COR-L47 (cell line): ENCODE measurements at places on chromosomes 16 and 17.

DNA sequence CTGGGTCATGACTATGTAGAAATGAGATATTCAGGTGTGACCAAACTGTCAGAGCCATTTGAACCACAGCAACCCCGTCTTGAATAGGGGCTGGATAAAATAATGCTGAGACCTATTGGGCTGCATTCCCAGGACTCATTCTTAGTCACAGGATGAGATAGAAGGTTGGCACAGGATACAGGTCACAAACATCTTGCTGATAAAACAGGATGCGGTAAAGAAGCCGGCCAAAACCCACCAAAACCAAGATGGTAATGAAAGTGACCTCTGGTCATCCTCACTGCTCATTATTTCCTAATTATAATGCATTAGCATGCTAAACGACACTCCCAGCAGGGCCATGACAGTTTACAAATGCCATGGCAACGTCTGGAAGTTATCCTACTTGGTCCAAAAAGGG lies 545.5 kb downstream of the TMEM114 start:
- no peak for DNase-seq

DNA sequence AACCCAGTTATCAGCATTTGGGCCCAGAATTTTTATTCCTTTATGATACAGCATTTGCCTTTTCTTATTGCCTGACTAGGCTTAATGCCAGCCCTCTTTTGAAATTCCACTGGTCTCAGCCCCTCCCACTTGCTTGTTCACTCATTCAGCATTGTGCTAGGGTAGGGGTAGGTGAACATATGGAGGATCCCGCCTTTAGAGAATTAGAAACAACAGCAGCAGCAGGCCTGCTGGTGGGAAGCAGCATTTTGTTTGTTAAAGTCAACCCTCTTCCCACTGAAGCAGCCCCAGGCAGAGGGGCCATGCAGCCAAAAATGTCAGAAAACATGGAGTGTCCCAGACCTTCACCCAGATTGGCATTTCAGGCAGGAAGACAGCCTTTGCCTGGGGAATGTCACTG lies 1355.2 kb downstream of the CDH8 start:
- no peak for DNase-seq

DNA sequence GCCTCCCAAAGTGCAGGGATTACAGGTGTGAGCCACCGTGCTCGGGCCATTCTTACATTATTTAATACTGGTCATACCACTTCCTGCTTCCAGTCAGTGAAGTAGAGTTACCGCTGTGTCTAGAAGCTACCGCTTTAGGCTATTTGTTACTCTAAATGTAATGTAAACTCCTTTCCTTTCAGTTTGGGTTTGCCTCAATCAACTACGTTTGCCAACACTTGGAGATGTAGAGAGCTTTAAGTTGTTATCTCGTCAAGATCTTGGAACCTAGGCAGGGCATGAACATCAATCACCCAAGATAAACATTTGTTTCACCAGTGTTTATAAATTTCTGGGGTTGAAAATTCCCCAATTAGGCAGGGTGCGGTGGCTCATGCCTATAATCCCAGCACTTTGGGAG lies 275.9 kb downstream of the STX8 start:
- DNase-seq = no peak

GRCh38 chr17:81121841-81122733 lies 43.2 kb upstream of the PVALEF start:
- DNase-seq = no peak

DNA sequence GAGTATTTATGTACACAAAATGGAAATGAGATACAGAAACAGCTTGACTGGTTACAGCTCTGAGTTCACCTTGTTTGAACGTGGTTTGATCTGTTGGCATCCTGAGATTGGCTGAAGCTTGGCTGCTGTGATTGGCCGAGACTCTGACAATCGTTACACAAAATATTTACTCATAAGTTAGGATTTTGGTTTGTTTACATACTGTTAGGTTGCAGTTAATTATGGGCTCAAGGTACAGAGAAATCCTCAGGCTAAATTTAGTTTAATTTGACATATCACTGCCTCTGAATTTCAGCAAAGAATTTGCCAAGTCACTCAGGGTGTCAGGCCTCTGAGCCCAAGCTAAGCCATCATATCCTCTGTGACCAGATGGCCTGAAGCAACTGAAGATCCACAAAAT lies 227.3 kb downstream of the COPRS start:
- no peak for DNase-seq

DNA sequence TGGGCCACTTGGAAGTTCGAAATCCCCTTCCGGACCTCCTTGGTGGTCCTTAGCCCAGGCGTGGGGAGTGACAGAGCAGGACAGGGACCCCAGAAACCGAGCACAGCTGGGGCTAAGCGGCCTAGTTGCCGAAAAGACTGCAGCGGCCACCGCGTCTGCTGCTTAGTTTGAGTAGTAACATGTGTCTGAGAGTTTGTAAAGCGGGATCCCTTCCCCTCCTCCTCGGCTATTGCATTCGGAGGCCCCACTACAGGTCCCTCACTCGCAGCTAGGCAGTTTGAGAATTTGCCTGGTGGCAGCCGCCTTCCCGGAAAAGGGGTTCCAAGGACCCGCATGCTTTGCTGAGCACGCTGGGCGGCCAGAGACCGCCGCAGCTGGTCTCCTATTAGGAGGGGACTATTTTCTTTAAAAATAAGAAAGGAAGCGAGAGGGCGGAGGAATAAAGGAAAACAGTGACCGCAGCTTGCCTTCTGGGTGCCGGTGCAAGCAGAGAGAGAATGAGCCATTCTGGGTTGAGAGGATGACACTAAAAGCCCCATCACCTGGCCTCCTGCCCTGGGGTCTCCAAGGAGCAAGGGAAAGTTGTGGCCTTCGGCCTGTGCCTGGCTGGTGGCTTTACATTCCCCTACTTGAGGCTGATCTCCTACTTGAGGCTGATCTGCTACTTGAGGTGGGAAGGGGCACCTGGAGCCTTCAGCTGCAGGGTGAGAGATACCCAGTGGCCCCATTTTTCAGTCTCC lies 1.1 kb upstream of the HOXB5 start:
- DNase-seq = no peak

DNA sequence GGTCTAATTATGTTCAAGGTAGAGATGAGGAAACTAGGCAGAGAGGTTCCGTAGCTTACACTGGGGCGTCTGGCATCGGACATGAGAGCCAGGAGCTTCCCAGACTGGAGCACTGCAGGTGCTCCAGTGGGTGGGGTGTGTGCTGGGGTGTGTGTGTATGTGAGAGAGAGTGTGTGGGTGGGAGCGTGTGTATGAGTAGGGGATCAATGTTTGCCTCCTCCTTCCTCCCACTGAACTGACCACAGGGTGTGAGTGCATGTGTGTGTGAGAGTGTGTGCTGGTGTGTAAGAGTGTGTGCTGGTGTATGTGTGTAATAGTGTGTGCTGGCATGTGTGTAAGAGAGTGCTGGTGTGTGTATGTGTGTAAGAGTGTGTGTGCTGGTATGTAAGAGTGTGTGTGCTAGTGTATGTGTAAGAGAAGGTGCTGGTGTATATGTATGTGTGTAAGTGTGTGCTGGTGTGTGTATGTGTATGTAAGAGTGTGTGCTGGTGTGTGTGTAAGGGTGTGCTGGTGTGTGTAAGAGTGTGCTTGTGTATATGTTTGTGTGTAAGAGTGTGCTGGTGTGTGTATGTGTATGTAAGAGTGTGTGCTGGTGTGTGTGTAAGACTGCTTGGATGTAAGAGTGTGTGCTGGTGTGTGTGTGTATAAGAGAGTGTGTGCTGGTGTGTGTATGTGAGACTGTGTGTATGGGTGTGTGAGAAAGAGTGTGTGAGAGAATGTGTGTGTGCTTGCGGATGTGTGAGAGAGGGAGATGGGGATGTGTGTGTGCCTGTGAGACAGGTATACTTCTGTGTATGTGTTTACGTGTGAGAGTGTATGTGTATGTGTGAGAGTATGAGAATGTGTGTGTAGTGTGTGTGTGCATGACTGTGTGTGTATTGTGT lies 139.9 kb downstream of the MRM1 start:
- no peak for DNase-seq

GRCh38 chr17:16438173-16438556 lies 22.8 kb downstream of the TRPV2 start:
- no peak for DNase-seq

DNA sequence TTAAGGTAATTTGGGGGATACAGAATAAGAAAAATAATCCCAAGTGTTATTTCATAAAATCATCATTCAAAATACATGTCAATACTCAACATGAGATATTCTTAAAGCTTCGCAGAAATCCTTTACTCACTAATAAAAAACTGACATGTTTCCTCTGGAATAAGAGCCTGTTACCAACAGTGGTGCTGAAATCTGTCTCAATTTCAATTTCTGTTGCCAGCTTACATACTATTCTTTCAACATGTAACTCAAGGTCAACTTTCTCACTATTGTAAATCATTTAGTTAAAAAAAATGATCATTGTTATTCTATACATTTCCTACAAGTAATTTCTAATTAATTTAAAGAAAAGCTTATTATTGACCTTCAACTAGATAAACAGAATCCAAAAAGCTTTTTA lies 67.9 kb downstream of the CEP95 start:
- DNase-seq = no peak

DNA sequence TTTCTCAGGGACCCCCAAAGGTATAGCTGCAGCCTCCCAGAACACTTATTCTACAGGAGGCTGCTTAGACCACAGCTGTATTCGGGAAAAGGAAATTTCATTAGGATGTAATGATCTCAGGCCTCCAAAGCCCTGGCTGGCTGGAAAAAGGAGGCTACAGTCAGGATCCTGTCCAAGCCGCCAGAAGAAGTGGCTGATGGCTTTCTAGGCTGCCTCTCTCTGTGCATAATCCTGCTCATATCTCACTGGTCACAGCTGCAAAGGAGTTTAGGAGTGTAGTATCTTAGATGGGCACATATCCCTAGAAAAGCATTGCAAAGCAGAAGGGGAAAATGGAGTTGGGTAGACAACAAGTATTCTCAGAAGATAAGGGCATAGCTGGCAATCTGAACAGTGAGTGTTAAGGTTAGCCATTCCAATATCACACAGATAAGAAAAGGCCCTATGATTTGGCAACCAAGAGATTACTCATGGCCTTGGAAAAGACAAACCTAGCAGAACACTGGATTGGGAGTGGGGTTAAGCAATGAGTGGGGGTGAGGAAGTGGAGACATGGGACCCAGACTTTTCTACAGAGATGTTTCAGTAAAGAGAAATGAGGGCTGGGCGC lies 26.0 kb upstream of the PRKCA start:
- no peak for DNase-seq

GRCh38 chr16:71514476-71514875 lies 11.8 kb upstream of the CHST4 start:
- no peak for DNase-seq

- DNase-seq = no peak
Measured at GRCh38 chr17:48593126-48593829, at the start of gene HOXB5. Gene HOXB5 (minus strand): TSS chr17:48593779. CDS start chr17:48593682, 97 bp downstream.

GRCh38 chr16:9791556-9791955 lies 390.7 kb downstream of the GRIN2A start:
- DNase-seq = no peak

DNA sequence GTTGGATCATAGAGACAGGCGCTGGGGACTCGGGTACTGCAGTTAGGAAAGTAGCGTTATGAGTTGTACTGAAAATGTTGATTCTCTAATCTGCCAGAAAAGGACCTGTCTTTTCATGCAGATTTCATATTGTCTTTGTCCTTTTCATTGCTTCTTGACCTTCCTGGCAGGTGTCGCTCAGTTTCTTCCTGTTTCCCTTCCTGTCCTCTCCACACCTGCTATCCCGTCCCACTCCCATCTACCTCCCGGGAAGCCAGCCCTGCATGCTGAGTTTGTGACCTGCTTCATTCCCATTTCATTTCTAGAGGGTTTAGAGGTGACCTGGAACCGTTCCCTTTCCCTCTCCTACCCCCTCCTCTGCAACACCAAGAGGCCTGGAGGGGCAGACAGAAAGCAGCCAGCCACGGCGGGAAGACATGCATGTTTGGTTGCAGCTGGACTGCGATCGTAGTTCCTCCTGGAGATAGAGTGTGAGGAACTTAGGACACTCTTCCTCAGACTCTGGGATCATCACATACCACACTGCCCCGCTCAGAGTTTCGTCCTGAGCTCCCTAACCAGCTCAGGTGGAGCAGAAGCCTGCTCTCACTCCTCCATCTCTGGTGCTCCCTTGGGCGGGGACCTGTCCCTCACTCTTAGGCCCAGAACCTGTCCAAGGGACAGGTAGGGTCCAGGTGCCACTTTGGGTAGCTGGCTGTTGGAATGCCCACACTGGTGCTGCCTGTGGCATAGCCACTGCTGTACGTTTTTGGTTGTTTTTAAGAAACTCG lies 23.9 kb upstream of the ARHGAP23 start:
- DNase-seq = no peak

DNA sequence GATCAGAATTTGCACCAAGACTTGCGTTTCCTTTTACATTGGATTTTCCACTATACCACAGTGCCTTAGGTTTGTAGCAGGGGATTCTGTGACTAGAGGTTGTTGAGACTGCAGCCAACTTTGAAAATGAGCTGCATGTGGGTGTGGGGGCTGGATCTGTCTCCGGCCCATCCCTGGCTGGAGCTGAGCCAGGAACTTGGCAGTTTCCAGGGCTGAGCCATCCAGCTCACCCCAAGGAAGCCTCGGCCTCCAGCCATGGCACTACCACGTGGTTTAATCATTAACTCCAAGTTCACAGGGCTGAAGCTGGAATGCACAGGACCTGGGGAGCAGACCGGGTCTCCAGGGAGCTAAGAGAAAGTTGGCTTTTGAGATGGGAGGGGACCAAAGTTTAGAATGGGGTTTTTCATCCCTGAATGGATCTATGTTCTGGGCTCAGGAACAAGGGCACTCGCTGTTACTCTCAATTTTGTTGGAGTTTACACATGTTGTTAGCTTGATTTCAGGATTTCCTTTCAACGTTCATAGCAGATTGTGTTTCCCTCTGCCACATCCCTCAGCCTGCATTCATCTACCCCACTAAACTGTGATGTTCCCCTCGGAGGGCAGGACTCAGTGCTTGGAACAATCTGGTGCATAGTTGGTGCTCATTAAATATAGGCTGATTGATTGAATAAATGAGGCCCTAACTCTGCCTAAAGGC lies 42.3 kb upstream of the HNF1B start:
- no peak for DNase-seq

GRCh38 chr17:58294034-58294433 lies 13.3 kb upstream of the MPO start:
- DNase-seq = no peak

GRCh38 chr17:77476931-77477805 lies 336.4 kb downstream of the SEC14L1 start:
- no peak for DNase-seq

DNA sequence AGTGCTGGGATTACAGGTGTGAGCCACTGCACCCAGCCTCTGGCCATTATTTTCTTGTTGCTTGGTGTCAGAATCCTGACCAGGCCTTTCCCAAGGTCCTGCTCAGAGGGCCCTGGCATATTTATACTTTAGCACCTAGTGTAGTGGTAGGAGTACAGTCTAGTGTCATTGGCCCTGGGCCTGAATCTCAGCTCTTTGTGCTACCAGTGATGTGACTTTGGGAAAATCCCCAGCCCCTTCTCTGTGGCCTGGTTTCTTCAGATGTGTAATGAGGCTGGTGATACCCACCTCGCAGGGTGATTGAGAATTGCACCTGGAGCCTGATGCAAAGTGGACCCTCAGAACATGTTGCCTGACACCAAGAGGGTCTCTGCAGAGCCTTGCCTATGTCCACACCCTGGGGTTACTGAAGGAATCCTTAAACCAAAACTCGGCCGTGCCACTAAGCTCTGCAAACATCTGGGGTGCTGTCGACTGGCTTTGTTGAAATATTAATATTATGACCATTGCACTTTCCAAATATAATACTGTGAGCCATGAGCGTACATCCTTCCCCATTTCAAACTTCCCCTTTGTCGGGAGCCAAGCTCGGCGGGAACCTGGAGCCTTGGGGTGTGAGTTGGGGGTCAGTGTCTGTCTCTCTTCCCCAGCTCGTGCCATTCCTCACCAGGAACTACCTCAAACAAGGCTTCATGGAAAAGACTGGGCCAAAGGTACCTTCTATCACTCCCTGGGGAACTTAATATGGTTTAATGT lies 18.0 kb upstream of the RNF135 start:
- no peak for DNase-seq
